CD4-positive, alpha-beta memory T cell (primary cell): ENCODE measurements at places on chromosomes 3 and 15.

DNA sequence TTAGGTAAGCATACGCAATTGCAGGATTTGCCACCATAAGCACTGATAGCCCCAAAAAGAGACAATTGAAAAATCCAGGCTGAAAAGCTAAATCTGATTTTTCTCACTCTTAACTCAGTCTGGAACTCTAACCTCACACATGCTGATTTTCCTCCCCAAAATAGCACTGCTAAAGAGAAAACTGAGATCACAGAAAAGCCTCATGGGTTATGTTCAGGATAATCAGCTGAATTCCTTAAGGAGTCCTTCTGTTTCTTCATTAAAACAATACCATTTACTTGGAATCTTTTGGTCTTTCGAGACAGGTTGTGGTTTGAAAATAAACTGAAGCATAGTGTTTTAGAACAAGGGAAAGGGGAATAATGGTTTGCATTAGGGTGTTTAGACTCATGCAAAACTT is 144.3 kb upstream of the LRRN1 start:
- DNase-seq, result no peak

- no peak for DNase-seq
These were observed 14.3 kb upstream of the RHO start for GRCh38 chr3:129514110-129514509.

GRCh38 chr3:14227856-14228255 is 49.2 kb downstream of the LSM3 start:
- no peak for DNase-seq

DNA sequence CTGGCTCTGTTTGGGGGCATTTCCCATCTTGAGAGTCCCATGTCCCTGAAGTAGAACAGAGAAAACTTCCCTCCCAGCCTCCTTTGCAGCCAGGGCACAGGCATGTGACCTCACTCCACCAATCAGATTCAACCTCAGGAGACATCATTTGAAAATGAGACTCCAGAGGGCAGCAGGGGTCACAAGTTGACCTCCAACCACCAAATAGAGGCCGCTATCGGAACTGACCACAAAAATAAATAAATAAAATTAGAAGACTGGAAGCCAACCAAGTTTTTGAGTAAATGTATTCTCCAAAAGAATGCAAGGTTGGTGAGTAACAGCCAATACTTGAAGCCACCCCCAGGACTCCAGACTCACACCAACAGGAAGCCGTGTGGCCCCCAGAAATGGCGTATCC is 106.5 kb downstream of the CHSY1 start:
- no peak for DNase-seq
